ENCODE measurements at places on chromosomes 4 and X. TPM values are rescaled to one million over a fixed set of nuclear protein-coding genes. Genes with fewer than 3 reads are reported as not detected.

TXLNG gene
- 32.4 TPM for total RNA-seq

PDE5A gene
- total RNA-seq = 0.71 TPM

AASDH gene
- 10.8 TPM for total RNA-seq

CFP gene
- 0.71 TPM for total RNA-seq

PGAM4 gene
- total RNA-seq = not detected

BMPR1B gene
- 17.2 TPM for total RNA-seq

FAM156B gene
- 16.5 TPM for total RNA-seq

SEC24B gene
- total RNA-seq = 33.9 TPM

ETDC gene
- not detected for total RNA-seq

TMEM144 gene
- total RNA-seq = 4.4 TPM

GC gene
- not detected for total RNA-seq

BEX5 gene
- not detected for total RNA-seq

NXF2B gene
- not detected for total RNA-seq

TLR8 gene
- not detected for total RNA-seq

Data from MCF 10A (cell line).